ENCODE measurements at places on chromosomes 2 and 18. TPM values are rescaled to one million over a fixed set of nuclear protein-coding genes. Genes with fewer than 3 reads are reported as not detected.

- H3K36me3 ChIP-seq = no peaks in the 10 kb centered on the region
- peaks cover 26% of the 10 kb centered on the region for H3K4me1 ChIP-seq
- H3K4me3 ChIP-seq = peak overlapping the region; percentile 50
- no peak overlapping the region for H3K27ac ChIP-seq
Observed at GRCh38 chr2:154697418-154698252, 860 bp upstream of the KCNJ3 start.

DNA sequence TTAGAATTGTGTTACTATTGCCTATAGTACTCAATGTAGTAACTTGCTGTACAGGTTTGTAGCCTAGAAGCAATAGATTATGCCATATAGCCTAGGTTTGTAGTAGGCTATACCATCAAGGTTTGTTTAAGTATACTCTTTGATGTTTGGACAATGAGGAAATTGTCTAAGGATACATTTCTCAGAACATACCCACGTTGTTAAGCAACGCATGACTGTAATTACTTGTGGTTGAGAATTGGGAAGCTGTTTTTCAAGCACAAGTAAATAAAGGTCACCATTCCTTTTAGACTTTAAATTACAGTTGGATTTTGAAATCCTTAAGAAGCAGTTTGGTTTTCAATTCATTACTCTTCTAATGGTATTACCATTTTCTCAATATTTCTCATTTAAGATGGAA, 89.8 kb upstream of the KCNH7 start:
- no peaks in the 10 kb centered on the region for H3K36me3 ChIP-seq
- H3K27ac ChIP-seq = no peak overlapping the region

DNA sequence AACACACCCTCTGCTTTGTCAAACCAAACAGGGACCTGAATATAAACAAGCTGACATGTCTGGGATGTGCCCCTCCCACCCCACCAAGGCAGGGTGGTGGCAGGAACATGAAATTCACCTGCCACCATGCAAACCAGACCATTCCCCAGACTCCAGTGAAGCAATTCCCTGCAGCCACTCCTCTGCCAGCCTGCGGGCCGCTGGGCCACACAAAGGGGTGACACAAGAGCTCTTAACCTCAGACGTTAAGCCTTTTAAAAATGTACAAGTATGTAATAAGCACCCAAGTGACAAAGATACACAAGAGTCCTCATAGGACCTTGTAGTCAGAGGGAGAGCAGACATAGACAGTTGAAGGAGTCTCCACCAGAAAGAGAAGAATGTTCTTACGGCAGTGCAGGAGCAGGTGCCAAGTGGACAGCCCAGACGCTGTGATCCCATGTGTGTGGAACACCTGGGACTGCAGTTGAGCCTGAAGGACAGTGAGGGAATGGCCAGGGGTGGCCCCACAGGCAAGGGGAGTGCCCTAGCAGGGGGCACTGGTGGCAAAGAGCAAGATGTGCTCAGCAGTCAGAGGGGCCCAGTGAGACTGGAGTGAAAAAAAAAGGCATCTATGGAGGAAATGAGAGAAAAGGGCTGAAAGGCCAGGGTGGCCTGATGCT, 36.9 kb downstream of the CRACDL start:
- H3K27ac ChIP-seq = no peak overlapping the region
- H3K4me1 ChIP-seq = no peaks in the 10 kb centered on the region
- H3K36me3 ChIP-seq = no peaks in the 10 kb centered on the region
- H3K4me3 ChIP-seq = no peak overlapping the region

Gene RAB27B
- 10.7 TPM for total RNA-seq

- no peaks in the 10 kb centered on the region for H3K27me3 ChIP-seq
- H3K36me3 ChIP-seq = no peaks in the 10 kb centered on the region
- peak; percentile 34 for DNase-seq
- no peak overlapping the region for H3K27ac ChIP-seq
- no peak overlapping the region for H3K4me3 ChIP-seq
Observed at GRCh38 chr2:23241121-23241520, 143.9 kb upstream of the KLHL29 start.

DNA sequence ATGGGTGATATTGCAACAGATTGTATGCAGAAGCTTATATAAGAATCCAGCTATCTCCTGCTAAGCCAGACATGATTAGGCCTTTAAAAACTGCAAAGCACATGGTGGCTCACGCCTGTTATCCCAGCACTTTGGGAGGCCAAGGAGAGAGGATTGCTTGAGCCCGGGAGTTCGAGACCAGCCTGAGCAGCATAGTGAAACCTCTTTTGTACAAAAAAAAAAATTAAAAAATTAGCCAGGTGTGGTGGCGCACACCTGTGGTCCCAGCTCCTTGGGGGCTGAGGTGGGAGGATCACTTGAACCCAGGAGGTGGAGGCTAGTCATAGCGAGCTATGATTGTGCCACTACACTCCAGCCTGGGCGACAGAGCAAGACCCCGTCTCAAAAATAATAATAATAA, 204.6 kb downstream of the TNS1 start:
- no peak overlapping the region for H3K4me3 ChIP-seq
- H3K27me3 ChIP-seq = no peaks in the 10 kb centered on the region

Gene APOB
- total RNA-seq = 0.72 TPM

Gene TWSG1
- total RNA-seq = 76.0 TPM

- no peaks in the 10 kb centered on the region for H3K36me3 ChIP-seq
- H3K27ac ChIP-seq = no peak overlapping the region
- no peaks in the 10 kb centered on the region for H3K4me1 ChIP-seq
- no peaks in the 10 kb centered on the region for H3K27me3 ChIP-seq
- no peak overlapping the region for H3K4me3 ChIP-seq
Observed at GRCh38 chr2:129233751-129234406, 745.6 kb upstream of the RAB6C start.

- H3K27me3 ChIP-seq = no peaks in the 10 kb centered on the region
- H3K4me3 ChIP-seq = no peak overlapping the region
- H3K4me1 ChIP-seq = no peaks in the 10 kb centered on the region
- no peak for DNase-seq
- no peak overlapping the region for H3K27ac ChIP-seq
Observed at GRCh38 chr2:166157578-166157977, 29.8 kb upstream of the SCN1A start.

Gene AFF3
- 14.3 TPM for total RNA-seq

Gene PPP1R1C
- not detected for total RNA-seq

- no peaks in the 10 kb centered on the region for H3K4me1 ChIP-seq
- DNase-seq = no peak
- H3K27ac ChIP-seq = no peak overlapping the region
- no peaks in the 10 kb centered on the region for H3K27me3 ChIP-seq
Observed at GRCh38 chr18:37641573-37641972, 76.0 kb upstream of the CELF4 start.

GRCh38 chr18:27704736-27705361, 472.1 kb downstream of the CDH2 start:
- no peak overlapping the region for H3K4me3 ChIP-seq
- no peak overlapping the region for H3K27ac ChIP-seq
- no peak for DNase-seq

GRCh38 chr2:47026748-47027534, 111.3 kb upstream of the MCFD2 start:
- no peak for DNase-seq
- peaks cover 82% of the 10 kb centered on the region for H3K4me1 ChIP-seq
- no peak overlapping the region for H3K27ac ChIP-seq
- no peaks in the 10 kb centered on the region for H3K27me3 ChIP-seq
- no peak overlapping the region for H3K4me3 ChIP-seq

GRCh38 chr2:237453671-237454070, 33.4 kb upstream of the MLPH start:
- no peak for DNase-seq
- peaks cover 23% of the 10 kb centered on the region for H3K4me1 ChIP-seq
- no peak overlapping the region for H3K4me3 ChIP-seq
- no peak overlapping the region for H3K27ac ChIP-seq
- H3K27me3 ChIP-seq = peaks cover 11% of the 10 kb centered on the region

Gene TEKT4
- total RNA-seq = not detected

All from stomach (tissue), 19 donors.